GM04503 (cell line): ENCODE measurements at places on chromosomes 1 and 21.

- DNase-seq, result no peak
Observed at GRCh38 chr1:159205225-159205624, 550 bp downstream of the ACKR1 start.

- DNase-seq, result peak; percentile 14
Observed at GRCh38 chr1:64822621-64823020, 77.7 kb downstream of the RAVER2 start.

GRCh38 chr21:35368326-35368725, 319.2 kb upstream of the RUNX1 start:
- no peak for DNase-seq

GRCh38 chr1:66154394-66154793, 361.7 kb downstream of the PDE4B start:
- no peak for DNase-seq

DNA sequence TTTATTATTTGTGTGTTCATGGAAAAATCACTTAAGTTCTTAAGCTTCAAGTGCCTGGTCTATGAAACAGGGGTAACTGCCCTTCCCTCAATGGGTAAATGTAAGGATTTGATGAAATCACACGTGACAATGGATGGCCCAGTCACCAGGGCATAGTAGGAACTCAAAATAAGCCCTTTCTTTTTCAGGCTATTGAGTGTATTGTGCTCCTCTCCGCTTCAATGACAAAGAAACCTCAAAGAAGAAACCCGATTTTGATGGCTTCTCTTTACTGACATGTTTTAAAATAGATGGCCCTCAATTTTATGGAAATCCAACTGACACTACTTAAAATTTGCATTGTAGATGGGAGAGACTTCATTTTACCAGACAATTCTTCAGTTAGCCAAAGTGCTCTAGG, 543.5 kb downstream of the OMA1 start:
- DNase-seq, result no peak

DNA sequence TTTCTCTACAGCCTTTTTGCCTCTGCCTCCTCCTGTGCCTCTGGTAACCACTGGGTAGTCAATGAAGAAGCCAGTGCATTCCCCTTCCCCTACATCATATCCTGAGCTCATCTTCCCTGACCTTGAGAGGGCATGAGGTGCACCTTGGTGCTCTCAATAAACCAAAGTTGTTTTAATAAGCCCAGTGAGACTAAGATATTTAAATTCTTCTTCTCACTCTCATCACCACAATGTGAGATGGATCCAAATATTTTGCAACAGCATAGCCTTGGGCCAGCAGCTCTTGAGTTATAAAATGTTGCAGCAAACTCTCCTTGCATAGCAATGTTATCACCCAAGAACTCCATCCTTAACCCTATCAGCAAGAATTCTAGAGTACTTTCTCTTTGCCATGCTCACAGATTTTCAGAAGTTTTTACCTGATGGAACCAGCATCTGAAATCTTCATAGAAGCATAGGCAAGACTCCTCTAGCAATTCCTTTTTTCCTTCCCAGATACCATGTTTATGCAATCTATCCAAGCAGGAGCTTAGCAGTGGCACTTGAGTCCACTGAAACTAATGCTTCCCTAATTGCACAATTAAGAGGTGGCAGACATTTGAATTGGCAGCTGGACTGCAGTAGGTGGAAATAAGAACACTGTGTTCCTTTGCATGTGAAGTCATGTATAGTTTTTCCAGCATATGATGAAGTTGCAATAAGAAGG, 36.8 kb downstream of the CDC7 start:
- DNase-seq, result peak; percentile 87

- DNase-seq, result no peak
Observed at GRCh38 chr1:162371611-162372010, 5.0 kb downstream of the SPATA46 start.

- peak; percentile 53 for DNase-seq
Observed at GRCh38 chr1:67683316-67683715, 1.7 kb upstream of the GADD45A start.

GRCh38 chr1:15067148-15067547, 86.4 kb upstream of the TMEM51 start:
- DNase-seq, result no peak

GRCh38 chr1:95916616-95917015, 682.6 kb downstream of the RWDD3 start:
- DNase-seq, result no peak

- DNase-seq, result no peak
Observed at GRCh38 chr1:166379447-166379846, 212.6 kb upstream of the FAM78B start.

- no peak for DNase-seq
Observed at GRCh38 chr21:31248598-31248997, 95.5 kb downstream of the TIAM1 start.

DNA sequence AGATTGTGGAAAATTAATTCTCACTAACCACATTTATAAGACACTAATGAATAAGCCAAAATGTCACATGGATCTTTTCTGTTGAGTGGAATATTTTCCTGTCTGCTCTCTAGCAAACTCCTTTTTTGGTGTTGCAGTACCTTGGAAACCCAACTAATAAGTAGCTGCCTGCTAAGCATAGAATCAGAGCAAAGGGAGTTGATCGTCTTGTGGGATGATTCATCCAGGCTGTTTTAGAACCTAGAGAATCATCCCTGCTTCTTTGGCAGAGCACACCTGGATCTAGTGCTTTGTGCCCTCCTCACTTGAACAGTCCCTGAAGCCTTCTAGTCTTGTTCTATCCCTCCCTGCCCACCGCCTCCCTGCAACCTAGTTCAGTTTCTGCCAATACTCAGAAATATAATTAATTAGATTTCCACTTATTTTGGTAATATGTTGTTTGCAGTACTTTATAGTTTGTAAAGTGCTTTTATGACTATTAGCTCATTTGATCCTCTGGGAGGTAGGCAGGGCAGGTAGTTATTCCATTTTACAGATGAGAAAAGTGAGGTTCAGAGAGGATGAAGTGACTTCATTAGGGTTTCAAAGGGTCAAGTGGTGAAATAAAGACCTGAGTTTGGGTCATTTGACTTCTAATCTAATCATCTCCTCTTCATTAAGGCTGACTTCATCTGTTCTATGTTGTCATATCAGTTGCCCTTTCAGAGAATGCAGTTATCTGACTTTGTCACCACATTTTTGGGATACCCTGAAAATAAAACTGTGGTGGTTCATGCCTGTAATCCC, 2.5 kb downstream of the AGO4 start:
- peak; percentile 15 for DNase-seq

GRCh38 chr1:3525551-3526482, 71.4 kb downstream of the ARHGEF16 start:
- DNase-seq, result no peak

- DNase-seq, result no peak
Observed at GRCh38 chr1:70318191-70318590, 36.3 kb downstream of the ANKRD13C start.

GRCh38 chr1:206930210-206930798, 8.6 kb upstream of the FCMR start:
- no peak for DNase-seq

DNA sequence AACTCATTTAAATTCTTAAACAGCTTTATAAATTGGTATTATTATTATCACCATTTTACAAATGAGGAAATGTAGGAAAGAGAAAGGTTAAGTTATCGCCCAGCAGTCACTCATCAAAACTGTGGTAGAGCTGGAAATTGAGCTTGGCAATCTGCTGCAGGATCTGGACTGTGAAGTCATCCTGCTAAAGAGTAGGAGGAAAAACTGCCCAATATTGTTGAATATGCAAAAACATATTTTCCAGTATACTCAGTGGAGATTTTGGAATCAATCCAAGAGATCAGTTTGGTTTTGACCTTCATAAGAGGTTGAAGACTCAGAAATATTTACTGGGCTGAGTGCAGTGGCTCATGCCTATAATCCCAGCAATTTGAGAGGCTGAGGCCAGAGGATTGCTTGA, 16.9 kb upstream of the RC3H1 start:
- no peak for DNase-seq

GRCh38 chr21:29586696-29587095, 288.0 kb downstream of the BACH1 start:
- DNase-seq, result peak; percentile 7
